ENCODE measurements at places on chromosomes 2 and 18.

- DNase-seq = no peak
These were observed 464 bp downstream of the COL4A4 start for GRCh38 chr2:227163485-227163997.

GRCh38 chr2:122469147-122469546 is 713.7 kb downstream of the TSN start:
- DNase-seq = no peak

GRCh38 chr2:149692961-149693396 is 105.4 kb upstream of the MMADHC start:
- no peak for DNase-seq

GRCh38 chr2:77807531-77808215 is 285.5 kb upstream of the LRRTM4 start:
- no peak for DNase-seq

- DNase-seq = no peak
These were observed 92.0 kb upstream of the GULP1 start for GRCh38 chr2:188199716-188200128.

GRCh38 chr2:27992787-27993401 is 102.4 kb downstream of the BABAM2 start:
- DNase-seq = no peak

GRCh38 chr2:236380051-236380612 is 115.9 kb upstream of the ASB18 start:
- DNase-seq = no peak

DNA sequence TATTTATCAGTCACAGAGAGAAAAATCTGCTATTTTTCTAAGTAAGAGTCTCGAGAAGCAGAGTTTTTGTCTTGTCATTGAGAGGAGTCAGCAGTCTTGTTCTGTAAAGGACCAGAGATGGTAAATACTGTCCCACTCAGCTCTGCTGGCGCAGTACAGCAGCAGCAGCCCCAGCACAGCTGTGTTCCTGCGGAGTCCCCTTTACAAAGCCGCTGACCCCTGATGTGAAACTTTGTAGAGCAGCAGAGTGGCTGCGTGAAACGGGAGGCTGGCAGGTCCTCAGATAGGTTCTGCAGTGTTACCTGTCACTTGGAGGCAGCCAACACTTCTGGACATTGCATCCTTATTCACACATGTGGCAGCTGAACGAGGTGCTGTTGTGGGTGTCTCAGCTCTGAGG is 45.2 kb downstream of the TMEM185B start:
- no peak for DNase-seq

DNA sequence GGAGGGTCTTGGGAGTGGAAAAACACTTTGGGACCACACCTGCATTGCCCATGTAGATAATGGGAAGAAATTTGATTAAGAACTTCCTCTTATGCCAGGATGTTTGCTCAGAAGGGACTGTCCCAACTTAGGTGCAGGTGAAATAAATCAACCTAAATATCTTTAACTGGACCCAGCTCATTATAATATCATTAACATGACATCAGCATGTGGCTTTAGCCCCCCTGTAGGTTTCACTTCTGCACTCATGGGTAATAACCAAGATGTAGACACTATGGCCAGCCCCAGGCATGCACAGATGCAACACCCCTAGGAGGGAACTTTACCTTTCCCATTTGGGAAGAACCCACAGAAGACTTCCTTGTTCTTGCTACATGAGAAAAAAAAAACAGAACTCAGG is 227.4 kb upstream of the ZNF804A start:
- no peak for DNase-seq

GRCh38 chr18:26134107-26134506 is 438 bp downstream of the PSMA8 start:
- DNase-seq = no peak

GRCh38 chr2:147086715-147087114 is 758.1 kb upstream of the ACVR2A start:
- DNase-seq = no peak

GRCh38 chr2:222907790-222908441 is 47.1 kb downstream of the ACSL3 start:
- no peak for DNase-seq

GRCh38 chr2:199680482-199680881 is 170.5 kb downstream of the FTCDNL1 start:
- DNase-seq = no peak

- DNase-seq = no peak
These were observed 1076.7 kb upstream of the PIK3C3 start for GRCh38 chr18:40878371-40878770.

DNA sequence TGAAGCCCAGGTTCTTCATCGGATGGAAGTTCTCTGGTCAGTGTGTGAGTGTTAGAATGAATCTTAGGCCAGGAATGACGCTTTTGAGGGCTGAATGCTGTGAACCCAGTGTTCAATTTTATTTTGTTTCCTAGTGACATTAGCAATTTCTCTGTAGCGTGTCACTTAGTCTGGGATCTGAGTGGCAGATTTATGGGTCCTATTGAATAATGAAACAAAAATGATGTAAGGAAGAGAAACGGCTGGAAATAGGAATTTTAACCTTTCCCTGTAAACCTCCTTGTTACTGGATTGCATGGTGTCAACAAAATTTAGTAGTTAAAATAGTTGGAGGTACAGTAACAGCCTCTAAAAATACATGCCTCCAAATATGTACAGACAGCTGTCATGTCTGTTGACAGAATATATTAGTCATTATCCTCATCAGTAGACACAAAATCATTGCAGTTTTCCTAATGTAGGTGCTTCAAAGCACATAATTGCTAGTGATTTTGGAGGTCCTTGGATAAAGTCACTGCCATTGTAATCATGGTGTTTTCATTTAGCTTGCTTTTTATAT is 223.8 kb upstream of the SPRED2 start:
- DNase-seq = no peak

DNA sequence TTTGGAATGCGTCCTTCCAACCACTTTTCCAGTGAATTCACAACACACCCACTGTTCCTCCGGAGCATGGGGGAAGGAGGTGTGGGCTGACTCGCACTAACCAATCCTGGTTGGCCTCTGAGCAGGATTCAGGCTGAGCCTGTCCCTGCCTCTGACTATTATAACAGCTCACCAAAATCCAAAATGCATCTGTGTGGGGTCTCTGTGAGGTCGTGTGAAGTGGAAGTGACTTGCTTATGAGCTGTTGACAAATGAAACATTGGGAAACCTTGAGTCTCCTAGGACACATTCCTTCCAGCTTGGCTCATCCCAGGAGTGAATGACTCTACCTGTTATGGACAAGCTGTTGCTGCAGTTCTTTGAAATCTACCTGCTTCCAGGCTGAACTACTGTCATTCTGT is 1.5 kb downstream of the CIDEA start:
- no peak for DNase-seq

DNA sequence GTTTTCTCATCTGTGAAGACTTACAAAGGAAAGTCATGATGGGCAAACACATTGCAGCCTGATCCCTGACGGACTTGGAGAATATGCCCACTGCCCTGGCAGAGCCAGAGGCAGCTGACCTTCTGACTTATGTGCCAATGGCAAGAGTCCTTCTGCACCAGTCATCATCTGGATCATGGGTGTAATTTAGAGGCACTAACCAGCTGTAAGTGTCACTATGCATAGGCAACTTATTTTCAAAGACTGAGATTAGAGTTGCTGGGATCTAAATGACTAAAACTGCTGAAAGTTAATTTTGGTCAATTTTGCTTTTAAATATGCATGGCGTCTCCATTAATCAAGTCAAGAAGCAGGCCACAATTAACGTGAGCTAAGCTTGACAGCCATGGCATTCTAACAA is 261.2 kb downstream of the BCL11A start:
- DNase-seq = no peak

- no peak for DNase-seq
These were observed 53.6 kb downstream of the PARD6G start for GRCh38 chr18:80193701-80194100.

DNA sequence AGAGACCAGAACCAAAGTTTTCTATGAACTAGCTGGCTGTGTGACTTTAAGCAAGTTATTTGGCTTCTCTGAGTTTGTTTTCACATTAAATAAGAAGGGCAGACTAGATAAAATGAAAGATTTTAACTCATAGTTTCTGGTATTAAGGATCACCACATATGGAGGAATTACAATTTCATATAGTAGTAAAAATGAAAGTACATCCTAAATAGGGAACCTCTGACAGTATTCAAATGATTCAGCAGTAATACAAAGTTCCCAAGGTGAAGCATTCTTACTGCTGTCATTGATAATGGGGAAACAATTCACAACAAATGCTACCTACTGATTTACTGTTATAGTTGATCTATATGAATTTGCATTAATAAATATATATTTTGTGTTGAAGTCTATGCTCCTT is 170.3 kb upstream of the VRK2 start:
- DNase-seq = no peak

DNA sequence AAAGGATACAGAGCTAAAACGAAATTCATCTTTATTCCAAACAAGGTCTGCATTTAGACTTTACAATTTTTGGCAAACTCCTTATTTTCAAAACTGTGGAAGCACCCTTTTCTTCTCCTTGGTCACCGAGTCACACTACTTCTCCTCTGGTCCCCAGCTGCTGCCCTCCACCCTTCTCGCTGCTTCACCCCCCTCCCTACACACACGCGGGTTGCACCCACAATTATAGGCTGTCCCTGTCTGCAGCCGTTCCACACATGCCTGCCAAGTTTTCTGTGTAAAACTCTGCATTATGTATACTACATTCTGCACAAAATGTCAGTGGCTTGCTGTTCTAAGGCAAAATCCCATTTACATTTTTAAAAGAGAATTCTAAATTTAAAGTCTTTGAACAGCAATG is 63.5 kb downstream of the PTPN2 start:
- no peak for DNase-seq

DNA sequence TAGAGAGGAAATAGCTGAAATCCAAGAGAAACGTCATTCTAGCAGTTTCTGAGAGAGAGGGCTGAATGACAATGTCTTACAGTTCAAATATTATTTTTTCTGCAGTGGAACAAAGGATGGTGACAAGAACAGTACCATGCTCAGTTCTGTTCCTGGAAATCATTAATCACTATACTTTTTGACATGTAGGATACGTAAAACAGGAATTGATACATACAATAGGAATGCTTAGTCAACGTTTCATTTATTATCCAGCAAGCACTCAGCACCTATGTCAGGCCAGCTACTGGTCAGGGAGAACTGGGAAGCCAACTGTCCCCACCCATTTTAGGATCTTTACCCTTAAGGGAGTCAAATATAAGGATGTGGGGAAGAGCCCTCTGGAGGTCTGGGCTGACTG is 114.7 kb downstream of the DHRS9 start:
- DNase-seq = no peak

GRCh38 chr2:46983065-46983801 is 67.6 kb upstream of the MCFD2 start:
- no peak for DNase-seq
